ENCODE measurements at places on chromosomes 7 and 10.
A peak's percentile ranks its signal among the peaks of the same experiment; 100 is the strongest.

DNA sequence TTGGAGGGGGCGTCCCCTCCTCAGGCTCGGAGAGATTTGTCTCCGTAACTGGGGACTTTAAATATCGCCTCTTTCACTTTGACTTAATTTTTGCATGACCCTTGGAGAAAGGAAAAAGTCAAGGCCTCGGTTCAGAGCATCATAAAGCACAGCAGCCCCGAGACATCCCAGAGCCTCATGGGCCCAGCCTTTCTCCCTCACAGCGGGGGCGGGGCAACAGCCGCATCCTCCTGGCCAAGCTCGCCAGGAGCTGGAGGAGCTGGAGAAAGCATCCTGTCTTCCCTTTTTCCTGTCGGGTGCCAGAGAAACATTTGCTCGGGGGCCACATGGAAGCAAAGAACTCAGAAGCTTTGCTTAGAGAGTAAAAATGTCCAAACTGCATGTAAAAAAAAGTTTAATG, 43.6 kb upstream of the DPYSL4 start:
- no peak for DNase-seq

- DNase-seq, result no peak
Observed at GRCh38 chr7:19089378-19089777, 28.1 kb downstream of the TWIST1 start.

GRCh38 chr7:2886391-2886790, 42.3 kb upstream of the GNA12 start:
- DNase-seq, result no peak

- DNase-seq, result peak; percentile 67
Observed at GRCh38 chr10:132397036-132397541, at the start of gene PWWP2B. Gene PWWP2B (plus strand): TSS chr10:132397200. CDS start chr10:132397227, 27 bp downstream.

GRCh38 chr10:26372513-26373354, 65.4 kb upstream of the APBB1IP start:
- no peak for DNase-seq

- peak; percentile 91 for DNase-seq
Observed at GRCh38 chr7:44847509-44847919, 373 bp downstream of the H2AZ2 start.

DNA sequence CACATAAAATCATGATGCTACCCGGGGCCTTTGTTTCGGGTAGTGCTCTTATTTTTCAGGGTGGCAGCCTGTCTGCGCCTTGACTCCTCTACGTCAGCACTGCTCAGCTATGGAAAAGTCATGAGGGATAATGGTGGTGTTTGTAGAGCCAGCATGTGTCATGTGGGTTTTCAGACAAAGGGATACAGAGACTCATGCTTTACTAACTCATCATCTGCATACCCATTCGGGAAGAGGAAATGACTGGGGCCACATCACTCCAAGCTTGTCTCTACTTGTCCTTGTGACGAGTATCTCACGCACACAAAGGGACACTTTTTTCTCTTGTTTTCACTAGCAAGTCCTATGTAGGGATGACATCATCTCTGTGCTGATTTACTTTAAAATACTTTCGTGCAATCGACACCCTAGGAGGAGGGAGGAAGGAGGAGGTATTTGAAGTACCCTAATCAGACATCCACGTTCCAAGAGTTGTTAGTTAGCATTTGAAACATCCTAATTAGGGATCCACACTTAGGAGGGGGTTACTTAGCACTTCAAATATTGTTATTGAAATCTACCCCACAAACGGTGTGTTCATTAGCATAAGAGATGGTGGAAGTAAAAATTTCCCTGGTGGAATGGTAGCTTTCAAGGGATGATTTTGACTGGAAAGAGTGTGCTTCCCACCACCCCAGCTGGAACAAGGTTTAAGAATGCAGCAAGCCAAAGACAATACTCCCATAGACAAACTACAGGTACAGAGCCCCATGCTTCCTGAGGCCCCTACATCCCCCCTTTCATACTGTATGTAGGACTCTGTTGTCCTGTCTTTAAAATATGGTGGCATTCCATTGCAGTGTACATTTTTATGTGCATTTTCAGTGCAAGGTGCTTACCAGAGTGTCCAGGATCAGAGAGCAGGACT, 52.0 kb downstream of the THNSL1 start:
- no peak for DNase-seq

Data from suppressor macrophage treated with lipopolysaccharide for 4 hours (primary cell).